A673 (cell line): ENCODE measurements at places on chromosomes 12 and 14.

GRCh38 chr12:6465467-6466183 lies 4.9 kb downstream of the VAMP1 start:
- DNase-seq = peak; percentile 79

GRCh38 chr14:58129208-58129607 lies 22.8 kb downstream of the ARMH4 start:
- peak; percentile 29 for DNase-seq

DNA sequence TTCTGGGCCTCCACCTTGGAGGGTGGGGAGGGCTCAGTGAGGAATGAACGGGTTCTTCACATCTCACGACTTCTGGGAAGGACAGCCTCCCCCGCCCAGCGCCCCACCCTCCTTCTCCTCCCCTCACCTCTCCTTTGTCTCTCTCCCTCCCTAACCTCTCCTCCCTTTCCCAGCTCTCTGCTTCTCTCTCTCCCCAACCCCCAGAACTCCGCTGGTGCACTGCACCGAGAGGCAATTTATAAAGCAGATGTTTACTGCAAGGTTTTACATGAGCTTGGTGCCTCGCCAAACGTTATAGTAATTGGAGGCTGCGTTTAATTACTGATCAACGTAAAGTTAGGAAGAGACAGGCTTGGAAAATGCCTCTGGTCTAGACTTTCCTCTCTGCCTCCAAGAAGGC lies 42.9 kb upstream of the FAM222A start:
- no peak for DNase-seq

DNA sequence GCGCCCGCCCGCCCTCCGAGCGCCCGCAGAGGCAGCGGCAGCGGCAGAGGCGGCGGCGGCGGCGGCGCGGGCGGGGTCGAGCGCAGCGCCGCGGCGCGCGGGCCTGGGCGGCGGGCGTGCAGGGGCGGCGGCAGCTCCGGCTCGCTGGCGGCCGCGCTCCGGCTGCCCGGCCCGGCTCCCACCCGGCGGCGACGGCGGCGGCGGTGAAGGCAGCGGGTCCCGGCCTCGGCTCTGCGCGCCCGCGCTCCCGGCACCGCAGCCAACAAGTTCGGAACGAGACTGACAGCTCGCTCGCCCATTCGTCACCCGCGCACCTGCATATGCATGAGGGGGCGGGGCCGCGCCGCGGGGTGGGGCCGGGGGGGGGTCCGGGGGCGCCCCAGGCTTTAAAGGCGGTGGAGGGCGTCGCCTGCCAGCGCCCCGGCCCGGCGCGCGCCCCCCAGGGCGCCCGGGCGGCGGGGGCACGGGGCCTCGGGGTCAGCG lies at the start of gene JAG2:
JAG2 (minus strand) TSS at position 281 of the 483 bp plus-strand sequence. CDS start 356 bp downstream, outside the sequence.
- DNase-seq = peak; percentile 73

- DNase-seq = no peak
Observed at GRCh38 chr14:104844306-104845032, 20.6 kb upstream of the CEP170B start.

- no peak for DNase-seq
Observed at GRCh38 chr12:25616286-25616685, 63.2 kb upstream of the LMNTD1 start.
